ENCODE measurements at places on chromosomes 6 and 20.

DNA sequence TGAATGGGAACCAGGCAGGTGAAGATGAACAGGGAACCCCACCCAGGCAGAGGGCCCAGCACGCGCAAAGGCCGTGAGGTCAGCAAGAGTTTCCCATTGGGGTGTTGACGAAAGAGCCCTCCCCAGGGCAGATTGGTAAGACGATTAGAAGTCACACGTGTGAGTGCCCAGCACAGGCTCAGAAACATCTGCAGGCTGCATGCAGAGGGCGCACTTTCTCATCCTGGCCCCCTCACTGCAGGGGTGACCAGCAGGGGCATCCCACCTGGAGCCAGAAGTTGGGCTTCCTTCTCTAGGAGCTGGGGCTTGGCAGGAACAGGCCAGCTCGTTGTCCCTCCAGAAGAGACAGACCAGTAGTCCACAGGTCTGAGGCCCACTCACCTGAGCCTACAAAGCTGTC is 38.4 kb downstream of the VSTM2L start:
- no peak for DNase-seq

DNA sequence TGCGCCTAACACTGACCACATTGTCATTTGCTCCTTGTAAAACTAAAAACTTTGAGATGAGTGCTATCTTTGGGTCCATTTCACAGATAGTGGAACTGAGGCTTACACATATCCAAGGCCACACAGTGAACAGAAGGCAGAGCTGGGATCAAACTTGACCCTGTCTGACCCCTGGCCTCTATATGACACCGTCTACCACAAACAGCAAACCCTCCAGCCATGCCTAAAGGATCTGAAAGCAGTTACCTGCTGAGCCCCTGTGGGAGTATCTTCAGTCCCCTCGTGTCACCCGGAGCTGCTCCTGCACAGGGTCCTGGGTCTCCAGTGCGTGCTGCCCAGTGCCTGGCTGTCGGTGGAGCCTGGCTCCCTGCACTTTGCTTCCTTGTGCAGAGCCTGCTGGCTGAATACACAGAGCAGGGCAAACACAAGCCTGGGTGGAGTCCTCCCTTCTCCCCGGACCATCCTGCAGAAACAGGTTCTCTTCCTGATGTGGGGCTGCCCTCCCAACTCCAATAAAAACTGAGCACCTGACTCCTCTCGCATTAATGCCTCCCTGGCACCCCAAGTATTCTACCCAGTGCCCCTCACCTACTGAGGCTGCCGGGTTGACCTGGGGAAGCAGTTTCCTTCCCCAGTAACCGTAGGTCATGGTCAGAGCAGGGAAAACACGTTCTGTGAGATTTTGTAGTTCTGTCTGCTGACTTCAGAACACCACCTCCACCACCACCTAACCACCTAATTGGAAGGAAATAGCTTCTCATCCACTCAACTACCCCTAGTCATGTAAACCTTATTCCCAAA is at the start of gene BCAS1:
TSS of gene BCAS1 (minus strand) at position 408 of the 801 bp plus-strand sequence. CDS start 11,876 bp downstream, outside the sequence.
- no peak for DNase-seq

GRCh38 chr6:46505693-46506512 is 14.7 kb upstream of the RCAN2 start:
- DNase-seq: no peak

DNA sequence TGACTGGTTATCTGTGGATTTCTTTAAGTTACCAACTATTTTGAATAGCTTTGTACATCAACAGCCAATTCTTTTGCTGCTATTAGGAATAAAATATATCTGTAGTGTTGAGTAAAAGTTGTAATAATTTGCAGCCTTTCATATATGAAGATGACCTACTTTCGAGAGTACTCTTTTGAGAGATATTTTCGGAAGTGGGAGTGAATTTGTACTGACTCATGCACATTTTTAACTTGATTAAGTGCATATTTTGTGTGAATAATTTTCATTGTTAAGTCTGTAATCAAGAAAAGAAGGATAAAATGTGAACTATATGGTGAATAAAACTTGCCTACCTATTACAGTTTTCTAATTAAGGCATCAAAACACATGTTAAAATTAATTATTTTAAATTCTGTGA is 51.9 kb downstream of the L3MBTL3 start:
- no peak for DNase-seq

DNA sequence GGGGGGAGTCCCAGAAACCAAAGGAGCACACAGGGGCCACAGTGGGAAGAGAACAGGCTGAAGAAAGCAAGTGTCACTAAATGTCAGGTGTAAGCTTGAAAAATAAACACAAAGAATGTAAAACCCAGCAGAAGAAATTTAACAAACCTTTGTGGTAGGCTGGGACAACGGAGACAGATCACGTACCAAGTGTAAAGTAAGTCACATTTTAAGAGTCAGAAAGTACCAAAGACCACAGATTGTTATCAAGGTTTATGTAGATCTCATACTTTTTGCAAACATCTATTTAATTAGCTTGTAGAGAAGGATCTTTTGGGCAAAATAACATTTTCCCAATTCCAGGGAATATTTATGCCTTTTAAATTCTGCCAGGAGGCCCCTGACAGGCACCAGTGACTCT is 1.6 kb downstream of the CLIC5 start:
- no peak for DNase-seq

GRCh38 chr20:23970049-23970448 is 18.5 kb downstream of the GGTLC1 start:
- no peak for DNase-seq

DNA sequence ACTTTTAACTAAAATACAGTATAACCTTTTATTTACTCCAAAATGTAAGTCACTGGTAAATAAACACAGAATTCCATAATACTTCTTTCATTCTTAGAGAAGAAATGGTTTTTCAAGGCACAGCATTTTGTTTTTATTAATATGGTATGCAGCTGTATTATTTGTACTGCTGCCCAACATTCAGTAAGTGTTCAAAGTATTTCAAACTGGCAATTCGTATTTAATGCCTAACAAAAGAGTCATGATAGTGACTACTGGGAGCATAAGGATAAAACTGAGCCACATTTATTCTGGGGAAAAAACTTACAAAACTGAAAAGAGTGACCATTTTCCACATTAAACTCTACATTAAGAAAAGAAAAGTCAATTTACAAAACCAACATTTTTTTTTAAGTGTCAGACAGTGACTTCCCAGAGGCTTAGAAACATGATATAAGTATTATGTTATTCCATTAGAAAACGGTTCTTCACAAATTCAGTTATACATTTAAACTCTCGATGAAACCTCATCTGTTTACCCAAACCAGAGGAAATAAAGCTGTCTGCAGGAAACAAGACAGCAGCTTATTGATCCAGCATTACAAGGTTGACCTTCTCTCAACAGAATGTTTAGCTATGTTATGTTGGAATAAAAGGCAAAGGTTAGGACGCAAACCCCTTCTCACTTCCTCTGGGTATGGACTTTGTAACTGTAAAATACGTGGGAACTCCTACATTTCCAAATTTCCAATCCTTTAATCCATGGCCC is 24.3 kb downstream of the EPB41L2 start:
- DNase-seq: no peak

DNA sequence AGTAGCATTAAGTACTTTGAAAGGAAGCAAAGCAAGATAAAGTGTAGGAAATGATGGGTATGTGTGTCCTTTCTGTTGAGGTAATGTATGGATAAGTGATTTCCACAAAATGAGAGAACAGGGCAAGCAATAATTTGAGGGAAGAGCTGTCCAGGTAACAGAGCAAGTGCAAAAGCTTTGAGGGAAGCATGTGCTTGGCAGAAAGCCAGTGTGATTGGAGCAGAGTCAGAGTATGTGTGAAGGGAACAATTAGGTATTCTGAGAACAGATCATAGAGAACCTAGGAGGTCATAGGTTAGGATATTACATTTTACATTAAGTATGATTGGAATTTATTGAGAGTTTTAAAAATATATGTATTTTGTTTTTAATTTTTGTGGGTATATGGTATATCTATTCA is 30.2 kb upstream of the MAN1A1 start:
- DNase-seq: no peak

GRCh38 chr20:5650280-5650691 is 99.9 kb upstream of the SHLD1 start:
- DNase-seq: no peak

DNA sequence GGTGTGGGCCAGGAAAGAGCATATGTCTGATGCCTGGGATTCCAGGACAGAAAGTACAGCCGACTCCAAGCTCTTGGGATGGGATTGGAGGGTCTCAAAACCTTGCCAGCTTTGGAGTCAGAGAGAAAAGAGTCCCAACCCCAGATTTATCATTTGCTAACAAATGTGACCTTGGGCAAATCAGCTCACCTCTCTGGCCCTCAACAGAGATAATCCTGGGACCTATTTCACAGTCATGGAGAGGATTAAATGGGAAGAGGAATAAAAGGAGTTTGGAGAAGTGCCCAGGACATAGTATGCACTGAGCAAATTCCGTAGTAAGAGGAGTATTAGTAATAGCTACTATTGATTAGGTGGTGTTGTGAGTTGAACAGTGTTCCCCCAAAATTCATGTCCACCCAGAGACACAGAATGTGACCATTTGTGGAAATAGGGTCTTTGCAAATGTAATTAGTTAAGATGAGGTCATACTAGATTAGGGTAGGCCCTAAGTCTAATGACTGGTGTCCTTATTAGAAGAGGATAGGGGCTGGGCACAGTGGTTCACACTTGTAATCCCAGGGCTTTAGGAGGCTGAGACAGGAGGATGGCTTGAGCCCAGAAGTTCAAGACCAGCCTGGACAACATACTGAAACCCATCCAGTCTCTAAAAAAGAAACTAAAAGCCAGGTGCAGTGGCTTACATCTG is 17.1 kb downstream of the RIPOR3 start:
- DNase-seq: no peak

DNA sequence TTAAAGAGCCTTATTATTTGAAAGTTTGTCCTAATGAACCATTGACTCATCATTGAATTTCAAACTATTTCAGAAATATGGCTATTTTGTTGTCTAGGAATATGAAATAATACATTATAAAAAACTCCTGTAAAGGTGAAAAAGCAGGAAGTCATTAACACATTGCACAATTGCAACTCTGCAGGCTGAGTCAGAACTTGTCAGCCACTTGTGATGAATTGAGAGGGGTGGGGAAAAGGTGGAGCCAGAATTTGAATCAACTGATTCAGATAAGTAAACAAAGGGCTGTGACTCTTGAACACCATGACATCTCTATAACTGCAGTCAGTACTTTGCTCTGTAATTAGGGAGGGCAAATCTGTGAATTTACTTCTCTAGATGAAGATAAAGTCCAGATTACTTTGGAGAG is 6.0 kb downstream of the C6orf141 start:
- no peak for DNase-seq

- DNase-seq: no peak
Observed at GRCh38 chr6:122098201-122098678, 301.2 kb upstream of the HSF2 start.

DNA sequence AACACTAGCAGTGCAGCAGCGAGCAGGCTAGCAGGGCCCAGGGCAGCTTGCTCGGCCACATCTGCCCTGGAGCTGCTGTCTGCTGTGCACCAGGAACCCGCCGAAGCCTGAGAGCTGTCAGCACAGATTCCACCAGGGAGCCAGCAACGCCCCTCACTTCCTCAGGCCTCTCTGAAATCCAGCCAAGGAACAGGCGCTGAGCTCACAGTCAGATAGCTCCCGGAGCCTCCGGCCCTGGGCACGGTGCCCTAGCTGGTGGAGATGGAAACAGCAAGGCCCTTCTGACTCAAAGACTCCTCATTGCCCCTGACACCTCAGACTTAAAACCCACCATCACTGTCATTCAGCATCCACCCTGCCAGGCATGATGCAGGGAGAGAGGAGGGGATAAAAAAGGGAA is 839.4 kb downstream of the MAFB start:
- DNase-seq: peak; percentile 11

DNA sequence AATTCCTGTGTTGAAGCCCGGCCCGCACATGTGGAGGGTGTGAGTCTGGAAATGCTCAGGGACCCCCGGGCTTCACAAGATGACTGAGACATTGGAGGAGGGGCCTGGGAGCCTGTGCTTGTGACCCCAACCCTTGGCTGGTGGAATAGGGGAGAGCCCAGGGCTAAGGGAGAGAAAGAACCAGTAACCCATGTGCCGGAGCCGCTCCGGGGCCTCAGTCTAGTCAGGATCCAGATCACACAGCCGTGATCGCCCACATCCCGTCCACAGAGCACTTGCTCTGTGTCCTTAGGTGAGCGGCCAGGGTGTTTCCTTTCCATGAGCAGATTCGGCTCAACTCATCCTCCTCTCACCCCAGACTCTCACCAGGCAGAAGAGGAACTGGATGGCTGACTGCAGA is 152.3 kb upstream of the RPS6KA2 start:
- DNase-seq: no peak

DNA sequence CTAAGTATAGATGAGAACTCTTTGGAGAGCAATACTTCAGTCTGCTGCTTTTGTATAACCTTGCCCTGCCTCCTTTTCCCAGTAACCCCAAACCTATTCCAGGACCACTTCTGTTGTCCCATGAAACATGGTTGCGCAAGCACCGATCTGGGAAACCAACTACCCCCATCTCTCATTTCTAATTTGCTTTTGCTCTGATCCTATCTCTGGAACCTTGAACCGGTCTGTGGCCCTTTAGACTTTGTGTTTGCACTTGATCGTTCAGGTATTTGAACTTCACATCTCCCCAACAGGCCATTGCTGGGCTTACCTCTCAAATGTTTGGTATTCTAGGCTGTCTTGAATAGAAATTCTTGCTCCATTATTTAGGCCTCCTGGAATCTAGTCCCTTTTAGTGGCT is 25.0 kb downstream of the L3MBTL3 start:
- no peak for DNase-seq

DNA sequence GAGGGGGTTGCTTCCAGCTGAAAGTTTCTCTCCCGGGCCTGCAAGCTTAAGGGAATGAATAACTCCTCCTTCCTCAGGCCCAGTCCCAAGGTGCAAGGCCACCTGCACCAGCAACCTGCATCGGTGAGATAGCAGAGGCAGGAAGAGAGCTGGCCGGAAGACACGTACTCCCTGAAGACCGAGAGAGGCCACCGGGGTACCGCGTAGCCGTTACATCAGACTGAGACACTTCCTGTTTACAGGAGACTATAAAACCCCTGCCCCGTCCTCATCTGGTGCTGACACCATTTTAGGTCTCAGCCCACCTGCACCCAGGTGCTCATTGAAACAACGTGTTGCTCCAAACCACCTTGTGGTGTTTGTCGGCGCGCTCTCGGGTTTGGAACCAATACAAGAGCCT is 60.5 kb upstream of the PRND start:
- no peak for DNase-seq

DNA sequence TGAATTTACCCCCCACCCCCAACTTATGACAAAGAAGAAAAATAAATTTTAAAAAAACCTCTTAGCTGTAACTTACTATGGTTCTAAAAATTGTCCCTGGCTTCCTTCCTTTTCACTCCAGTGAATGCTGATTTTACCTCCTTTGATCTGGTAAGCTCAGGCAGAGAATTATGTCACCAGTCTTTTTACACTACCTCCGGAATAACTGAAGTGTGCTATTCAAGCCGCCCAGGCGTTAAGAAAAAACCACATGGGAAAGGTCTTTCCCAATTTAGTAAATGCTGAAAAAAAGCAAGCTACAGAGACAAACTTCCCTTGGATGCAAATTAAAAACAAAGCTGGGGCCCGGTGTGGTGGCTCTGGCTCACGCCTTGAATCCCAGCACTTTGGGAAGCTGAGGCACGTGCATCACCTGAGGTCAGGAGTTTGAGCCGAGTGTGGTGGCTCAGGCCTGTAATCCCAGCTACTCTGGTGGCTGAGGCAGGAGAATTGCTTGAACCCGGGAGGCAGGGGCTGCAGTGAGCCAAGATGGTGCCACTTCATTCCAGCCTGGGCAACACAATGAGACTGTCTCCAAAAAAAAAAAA is 12.4 kb downstream of the SNX5 start:
- DNase-seq: no peak

- peak; percentile 32 for DNase-seq
Observed at GRCh38 chr6:97440590-97441176, 157.7 kb upstream of the MMS22L start.

GRCh38 chr6:105108631-105109262 is 71.1 kb downstream of the POPDC3 start:
- DNase-seq: no peak

Measured in amygdala (tissue), 56 donors.